ENCODE measurements at places on chromosomes 7 and 10.

DNA sequence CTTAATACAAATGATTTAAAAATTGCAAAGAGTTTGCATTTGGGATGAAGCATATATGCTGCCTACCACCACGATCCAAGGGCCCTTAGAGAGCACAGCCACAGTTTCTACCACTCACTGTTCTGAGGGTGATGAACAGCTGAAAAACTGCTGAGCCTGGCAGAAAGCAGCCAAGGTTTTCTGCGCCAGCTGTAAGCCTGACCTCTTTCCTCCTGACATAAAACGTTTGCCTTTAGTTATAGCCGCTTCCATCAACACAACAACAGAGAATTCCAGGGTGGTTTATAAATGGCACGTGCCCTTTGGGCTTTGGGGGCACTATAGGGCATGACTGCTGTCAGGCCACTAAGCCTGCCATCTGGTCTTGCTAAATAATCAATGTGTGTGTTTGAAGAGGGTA lies 222.8 kb downstream of the RELN start:
- DNase-seq: no peak

DNA sequence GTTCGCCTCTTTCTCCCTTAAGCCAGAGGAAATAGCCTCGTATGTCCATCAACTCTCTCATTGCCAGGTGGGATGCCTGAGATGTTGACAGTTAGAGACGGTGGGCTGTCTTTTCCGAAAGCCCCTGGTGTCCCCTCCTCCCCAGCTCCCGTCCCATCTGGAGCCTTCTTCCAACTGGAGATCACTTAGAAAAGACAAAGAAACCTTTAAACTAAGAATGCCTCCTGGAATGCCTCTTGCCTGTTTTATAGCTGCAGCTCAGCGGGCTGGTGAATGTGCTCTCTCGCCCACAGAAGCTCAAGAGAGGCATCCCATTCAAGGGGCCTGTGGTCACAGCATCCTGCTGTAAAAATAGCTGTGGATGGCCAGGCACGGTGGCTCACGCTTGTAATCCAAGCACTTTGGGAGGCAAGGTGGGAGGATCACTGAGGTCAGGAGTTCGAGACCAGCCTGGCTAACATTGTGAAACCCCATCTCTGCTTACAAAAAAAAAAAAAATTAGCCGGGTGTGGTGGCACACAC lies 5.2 kb upstream of the MYL10 start:
- no peak for DNase-seq

GRCh38 chr10:130932326-130933007 lies 379.1 kb downstream of the TCERG1L start:
- DNase-seq: no peak

DNA sequence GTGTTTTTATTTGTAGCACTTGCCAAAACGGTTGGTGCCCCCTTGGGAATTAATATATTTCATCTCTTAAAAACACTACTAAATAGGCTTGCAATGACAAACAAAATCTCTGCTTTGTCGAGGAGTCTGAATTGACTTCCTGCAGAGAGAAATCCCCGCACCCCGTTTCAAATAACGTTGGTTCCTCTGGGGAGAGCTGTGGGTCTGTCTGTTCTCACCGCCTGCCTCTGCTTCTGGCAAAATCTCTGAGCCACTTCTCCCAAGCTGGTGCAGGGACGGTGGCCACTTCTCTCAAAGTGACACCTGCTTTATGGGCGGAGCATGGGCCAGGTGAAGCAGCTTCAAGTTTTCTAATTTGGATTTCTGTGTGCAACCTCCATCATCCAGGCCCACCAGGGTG lies 186.3 kb upstream of the ADARB2 start:
- no peak for DNase-seq

DNA sequence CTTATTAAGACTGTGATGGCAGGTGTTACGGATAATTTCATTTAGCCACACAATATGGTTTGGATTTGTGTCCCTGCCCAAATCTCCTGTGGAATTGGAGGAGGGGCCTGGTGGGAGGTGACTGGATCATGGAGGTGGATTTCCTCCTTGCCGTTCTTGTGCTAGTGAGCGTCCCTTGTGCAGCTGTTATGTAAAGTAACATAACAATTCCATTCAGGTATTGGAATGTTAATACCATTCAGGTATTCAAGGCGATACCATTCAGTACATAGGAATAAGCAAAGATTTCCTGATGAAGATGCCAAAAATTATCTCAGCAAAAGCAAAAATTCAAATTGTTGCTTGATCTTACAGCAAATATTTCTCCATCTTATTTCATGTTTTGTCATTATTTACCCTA lies 32.5 kb upstream of the PLXDC2 start:
- DNase-seq: no peak

DNA sequence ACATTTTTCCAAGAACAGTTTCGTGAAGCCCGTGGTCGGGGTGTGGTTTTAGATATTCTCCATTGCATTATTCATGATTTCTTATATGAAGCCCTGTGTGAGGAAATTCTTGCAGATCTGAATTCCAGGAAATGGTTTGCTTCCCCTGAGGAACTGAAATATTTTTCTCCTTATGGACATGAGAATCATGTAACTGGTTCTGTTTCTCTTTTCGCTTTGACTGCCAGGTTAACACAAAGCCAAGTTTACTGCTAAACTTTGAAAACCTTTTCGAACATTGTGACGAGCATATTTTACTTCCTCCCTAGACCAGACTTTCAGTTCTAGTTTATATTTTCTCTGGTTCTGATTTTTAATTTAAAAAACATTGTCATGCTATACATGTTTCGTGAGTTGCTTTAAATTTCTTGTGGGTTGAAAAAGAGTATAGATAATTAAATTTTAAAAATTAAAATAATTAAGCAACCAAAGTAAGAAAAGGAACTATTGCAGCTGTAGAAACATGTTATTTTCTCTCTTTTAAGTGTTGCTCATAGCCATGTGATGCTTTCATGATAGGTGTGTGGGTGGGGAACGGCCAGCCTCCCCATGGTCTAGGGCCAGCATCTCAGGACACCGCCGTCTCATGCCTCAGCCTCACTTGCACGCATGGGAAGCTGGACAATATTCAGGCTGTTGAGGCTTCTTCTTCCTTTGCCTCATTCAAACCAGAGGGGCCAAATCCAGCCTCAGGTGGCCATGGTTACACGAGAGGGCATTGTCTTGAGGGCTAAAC lies 97.1 kb downstream of the CREB5 start:
- no peak for DNase-seq

DNA sequence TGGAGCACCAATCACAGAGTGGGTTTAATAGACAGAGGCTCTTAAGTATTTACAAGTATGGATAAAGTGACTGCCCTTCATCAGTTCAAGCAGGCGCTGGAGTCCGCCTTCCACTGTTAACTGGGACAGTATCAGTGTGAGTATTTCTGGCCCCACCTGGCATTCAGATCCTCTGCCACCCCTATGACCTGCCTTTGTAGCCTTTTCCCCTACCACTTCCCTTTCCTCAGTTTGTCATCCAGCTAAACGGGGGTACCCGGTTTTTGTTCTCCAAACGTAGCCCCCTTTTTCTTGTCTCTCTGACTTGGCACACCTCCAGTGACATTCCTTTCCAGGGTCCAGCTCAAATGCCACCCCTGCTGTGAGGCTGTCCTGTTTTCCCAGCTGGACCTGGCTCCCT lies 134.4 kb downstream of the SNX10 start:
- no peak for DNase-seq

DNA sequence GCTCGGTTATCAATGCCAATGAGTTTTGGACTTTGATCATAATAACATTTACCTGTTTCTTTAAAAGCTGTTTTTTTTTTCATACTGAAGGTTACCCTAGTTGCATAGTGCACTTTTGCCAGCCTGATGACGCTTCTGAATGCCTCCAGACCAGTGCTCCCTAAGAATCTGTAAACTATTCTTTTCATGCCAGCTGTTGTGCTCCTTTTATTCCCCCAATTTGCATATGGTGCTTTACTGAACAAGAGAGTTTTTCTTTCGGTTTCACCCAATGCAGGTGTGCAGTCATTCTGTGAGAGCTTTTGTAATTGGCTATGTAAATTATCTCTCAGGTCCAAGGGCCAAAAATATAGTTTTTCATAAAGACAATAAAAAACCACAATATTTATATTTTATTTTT lies 48.1 kb upstream of the GLCCI1 start:
- DNase-seq: no peak
